ENCODE measurements at places on chromosomes 3 and 15.

- DNase-seq: no peak
These were observed 9.9 kb upstream of the ETFA start for GRCh38 chr15:76321171-76321570.

DNA sequence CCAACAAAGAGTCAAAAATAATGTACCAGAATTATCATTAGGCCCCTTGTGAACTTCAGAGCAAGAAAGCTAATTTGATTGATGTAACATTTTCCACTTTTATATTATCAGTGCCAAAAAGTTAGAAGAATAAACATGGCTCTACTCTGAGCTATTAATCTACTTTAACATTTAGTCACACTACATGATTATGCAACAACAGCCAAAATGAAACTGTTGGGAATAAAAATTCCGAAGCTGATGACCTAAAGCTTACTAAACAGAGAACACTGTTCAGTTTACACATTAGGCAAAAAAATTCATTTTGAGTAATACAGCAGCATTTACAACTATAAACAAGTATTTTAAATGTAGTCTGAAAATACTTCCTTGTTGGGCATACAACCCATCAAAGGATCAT, 1134.1 kb downstream of the EPHA3 start:
- DNase-seq: no peak

GRCh38 chr3:16486951-16487480, 26.5 kb downstream of the RFTN1 start:
- no peak for DNase-seq

DNA sequence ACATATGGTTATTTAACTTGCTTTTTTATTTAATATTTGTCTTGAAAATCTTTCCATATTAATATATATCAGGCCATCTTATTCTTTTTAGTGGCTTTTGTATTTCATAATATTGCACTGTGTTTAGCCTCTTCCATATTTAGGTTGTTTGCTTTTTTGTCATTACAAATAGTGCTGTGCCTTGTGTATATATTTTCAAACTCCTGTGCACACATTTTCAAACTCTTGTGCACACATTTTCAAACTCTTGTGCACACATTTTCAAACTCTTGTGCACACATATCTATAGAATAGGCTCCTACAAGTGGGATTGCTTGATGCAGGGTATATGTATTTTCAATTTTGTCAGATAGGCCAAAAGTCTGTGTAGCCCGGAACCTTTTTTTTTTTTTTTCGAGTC, 118.0 kb upstream of the MLF1 start:
- DNase-seq: no peak

- no peak for DNase-seq
These were observed 11.3 kb downstream of the EXOSC7 start for GRCh38 chr3:44987332-44987731.

- DNase-seq: no peak
These were observed 27.1 kb upstream of the SEMA3F start for GRCh38 chr3:50128001-50128400.

DNA sequence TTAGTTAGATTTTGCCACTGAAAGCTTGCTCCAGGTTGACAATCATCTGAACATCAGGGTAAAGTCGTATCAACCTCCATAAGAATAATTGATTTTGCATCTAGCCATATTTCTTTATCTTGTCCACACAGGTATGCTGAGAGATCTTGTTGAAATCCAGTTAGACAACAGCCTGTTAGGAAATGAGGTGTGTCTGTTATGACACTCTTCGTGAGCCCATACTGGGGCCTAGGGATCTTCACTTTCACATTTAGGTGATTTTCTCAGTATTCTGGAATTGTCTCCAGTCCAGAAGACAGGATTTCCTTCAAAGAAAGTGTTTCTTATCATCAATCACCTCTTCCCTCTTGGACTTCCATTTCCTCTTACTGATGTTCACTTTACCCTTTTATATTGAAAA, 18.1 kb downstream of the DNAJB11 start:
- no peak for DNase-seq

- DNase-seq: no peak
These were observed 179.4 kb downstream of the OPA1 start for GRCh38 chr3:193772422-193772763.

- no peak for DNase-seq
These were observed 250.8 kb upstream of the CBLB start for GRCh38 chr3:106119614-106120082.
